ENCODE measurements at places on chromosomes 11 and 22. TPM values are rescaled to one million over a fixed set of nuclear protein-coding genes. Genes with fewer than 3 reads are reported as not detected.

Gene KCNK4
- polyA plus RNA-seq, result not detected

DNA sequence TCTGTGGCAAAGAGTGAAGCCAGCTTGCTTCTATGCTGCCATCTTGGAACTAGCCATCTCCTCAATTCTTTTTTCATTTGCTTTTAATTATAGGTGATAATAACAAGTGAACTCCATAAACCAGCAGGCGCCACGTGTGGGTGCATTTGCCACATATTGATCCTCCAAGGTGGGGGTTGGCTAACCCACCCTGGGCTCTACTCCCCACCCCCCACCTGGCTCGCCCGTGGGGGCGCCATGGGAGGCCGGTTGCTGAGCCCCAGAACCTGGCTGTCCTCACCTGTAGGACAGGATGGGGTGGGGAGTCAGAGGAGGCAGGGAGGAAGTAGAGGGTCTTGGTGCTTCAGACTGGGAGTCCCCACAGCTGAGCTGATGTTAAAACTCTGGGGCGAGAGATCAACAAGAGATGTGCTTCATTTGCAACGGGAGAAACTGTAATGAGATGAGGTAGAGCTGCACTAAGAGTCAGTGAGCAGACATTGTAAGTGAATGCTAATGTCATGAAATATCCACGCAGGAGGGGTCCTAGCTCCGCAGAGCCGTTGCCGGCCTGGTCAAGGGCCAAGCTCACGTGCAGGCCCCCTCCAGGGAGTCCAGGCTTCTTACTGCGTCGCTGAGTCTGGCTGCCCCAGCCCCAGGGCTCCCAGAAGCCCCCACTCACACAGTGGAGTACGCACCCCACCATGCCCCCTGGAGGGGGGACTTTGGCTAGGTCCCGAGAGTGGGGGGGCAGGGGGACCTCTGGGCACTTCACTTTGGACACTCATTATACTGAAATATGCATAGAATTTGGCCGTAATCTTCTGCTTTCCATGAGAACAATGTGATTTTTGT is 59.4 kb downstream of the BRD1 start:
- no peak for DNase-seq

Gene TPBGL
- polyA plus RNA-seq, result 0.21 TPM

DNA sequence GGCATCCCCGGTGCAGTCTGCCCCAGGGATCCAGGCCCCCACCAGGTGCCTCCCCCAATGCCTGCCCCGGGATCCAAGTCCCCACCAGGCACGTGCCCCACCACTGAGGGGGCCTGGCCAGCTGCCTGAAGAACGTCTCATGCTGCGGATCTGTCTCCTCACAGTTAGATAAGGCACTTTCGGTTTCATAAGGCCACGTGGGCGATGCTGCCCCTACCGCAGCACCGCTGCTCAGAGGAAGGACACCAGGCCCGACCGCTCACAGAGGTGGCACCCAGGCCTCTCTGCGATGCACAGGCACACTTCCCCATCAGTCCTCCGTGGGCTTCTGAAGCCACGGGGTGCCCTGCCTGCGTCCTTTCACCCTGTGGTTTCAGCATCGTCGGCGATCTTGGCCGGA is 68.1 kb upstream of the BID start:
- no peak for DNase-seq

DNA sequence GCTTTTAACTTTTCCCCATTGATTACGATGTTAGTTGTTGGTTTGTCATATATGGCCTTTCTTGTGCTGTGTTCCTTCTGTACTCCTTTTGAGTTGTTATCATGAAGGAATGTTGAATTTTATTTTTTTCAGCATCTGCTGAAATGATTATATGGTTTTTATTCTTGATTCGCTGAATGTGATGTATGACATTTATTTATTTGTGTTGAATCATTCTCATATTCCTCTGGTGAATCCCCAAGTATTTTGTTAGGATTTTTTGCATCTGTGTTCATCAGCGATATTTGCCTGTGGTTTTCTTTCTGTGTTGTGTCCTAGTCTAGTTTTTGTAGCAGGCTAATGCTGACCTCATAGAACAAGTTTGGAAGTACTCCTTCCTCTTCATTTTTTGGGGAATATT is 78.2 kb downstream of the GGT1 start:
- DNase-seq, result no peak

Gene OR52A1
- 0.03 TPM for polyA plus RNA-seq

GRCh38 chr11:124402326-124402922 is 3.6 kb upstream of the OR8B3 start:
- peak; percentile 30 for DNase-seq

Gene MMP10
- polyA plus RNA-seq, result 0.11 TPM

Measured in right renal pelvis (tissue), 4 donors.